Activated T-helper 1 cell treated with anti-CD3 and anti-CD28 coated beads, Interleukin-12 subunit alpha, Interleukin-12 subunit beta, Interleukin-2, Interleukin-4 antibody, amounts not matched to agents 30 ng/mL and 10 ng/mL and 1 ng/mL, durations not matched to agents 14 hours and 24 hours and 36 hours (primary cell): ENCODE measurements at places on chromosomes 11 and 22.

DNA sequence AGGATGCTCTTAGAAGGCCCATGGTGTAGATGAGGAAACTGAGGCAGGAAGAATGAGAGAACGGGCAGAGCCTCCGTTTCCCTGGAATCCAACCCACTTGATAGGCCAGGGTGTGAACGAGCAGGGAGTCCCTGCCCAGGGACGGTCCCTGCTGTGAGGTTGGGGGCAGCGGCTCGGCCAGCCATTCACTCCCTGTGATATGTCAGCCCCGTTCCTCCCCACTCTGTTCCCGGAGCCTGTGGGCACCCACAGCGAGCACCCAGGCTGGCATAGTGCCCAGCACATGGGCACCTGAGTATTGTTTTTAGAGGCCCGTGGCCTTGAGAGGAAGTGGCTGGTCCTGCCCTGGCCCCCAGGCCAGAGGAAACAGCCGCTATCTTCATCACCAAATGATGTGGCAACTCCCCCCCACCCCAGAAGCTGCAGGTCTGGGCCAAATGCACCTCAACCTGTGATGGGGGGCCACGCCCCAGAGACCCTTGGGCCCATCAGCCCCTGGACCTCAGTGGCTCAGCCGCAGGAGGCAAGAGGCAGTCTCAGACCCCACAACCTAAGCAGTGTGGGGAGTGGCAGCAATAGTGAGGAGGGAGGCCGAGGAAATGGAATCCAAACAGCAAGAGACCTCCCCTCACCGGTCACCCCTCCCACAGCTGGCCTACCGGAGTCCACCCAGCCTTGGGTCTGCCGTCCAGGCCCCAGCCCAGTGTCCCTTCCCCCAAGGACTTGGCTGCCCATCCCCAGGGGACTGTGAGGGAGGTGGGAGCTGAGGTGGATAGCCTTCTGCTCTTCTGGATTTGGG is 2.1 kb downstream of the ALDH3B1 start:
- no peak overlapping the region for H3K27ac ChIP-seq
- H3K4me3 ChIP-seq, result no peak overlapping the region
- H3K36me3 ChIP-seq, result no peaks in the 10 kb centered on the region
- H3K4me1 ChIP-seq, result peaks cover 10% of the 10 kb centered on the region
- H3K27me3 ChIP-seq, result no peaks in the 10 kb centered on the region

DNA sequence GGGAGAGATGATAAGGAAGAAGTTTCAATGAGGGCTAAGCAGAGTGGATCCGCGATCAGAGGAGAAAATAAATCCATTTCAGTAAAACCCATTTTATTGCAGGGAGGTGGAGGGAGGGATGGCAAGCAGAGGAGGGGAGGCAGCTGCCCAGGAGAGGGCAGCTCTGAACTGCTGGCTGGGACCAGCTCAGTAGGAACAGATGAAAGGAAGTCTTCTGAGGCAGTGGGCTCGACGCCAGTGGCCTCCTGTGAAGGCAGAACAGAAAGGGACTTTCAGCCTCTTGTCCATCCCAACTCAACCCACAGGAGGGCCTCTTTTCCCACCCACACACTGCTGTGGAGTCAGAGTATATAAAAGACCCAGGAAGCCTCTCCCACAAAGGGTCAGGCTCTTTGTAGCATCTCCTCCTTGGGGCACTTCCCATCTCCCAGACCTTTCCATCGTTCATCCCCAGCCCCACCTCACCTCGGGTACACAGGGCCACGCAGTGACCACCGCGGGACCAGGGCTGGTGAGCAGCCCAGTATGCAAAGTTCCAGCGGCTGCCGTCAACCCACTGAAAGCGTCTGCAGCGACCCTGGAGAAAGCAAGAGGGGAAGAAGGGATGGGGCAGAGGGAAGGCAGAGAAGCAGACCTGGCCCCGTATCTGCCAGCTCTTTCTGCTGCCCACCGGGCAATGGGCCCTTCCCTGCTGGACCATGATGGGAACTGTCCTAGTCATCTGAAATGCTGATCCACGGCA is 3.0 kb downstream of the PRG2 start:
- peaks cover 7% of the 10 kb centered on the region for H3K27me3 ChIP-seq
- no peak overlapping the region for H3K27ac ChIP-seq
- no peaks in the 10 kb centered on the region for H3K4me1 ChIP-seq
- no peaks in the 10 kb centered on the region for H3K36me3 ChIP-seq

- H3K36me3 ChIP-seq, result peaks cover 3% of the 10 kb centered on the region
- H3K4me1 ChIP-seq, result peaks cover 59% of the 10 kb centered on the region
- H3K4me3 ChIP-seq, result no peak overlapping the region
- no peak for DNase-seq
- H3K27ac ChIP-seq, result no peak overlapping the region
Measured at GRCh38 chr11:34236572-34236971, 121.2 kb downstream of the ABTB2 start.

DNA sequence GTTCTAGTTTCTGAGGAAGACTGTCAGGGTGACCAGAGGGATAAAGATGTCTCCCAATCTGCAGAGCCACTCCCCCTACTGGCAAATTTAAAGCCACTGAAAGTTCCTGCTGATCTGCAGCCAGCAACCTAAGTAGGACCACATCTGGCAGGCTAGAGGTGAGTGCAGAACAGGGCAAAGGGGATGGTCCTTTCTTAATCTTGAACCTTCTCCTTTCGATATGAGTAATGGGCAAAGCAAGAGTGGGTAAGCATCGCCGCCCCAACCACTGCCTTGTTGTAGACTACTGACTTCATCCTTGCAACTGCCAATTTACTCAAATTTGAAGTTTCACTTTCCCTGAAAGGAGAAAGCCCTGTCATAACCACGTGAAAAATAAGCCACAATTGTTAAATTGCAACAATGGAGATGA is 30.7 kb downstream of the SCUBE2 start:
- H3K27ac ChIP-seq, result peak overlapping the region; percentile 40
- peak; percentile 48 for DNase-seq
- H3K27me3 ChIP-seq, result peaks cover 16% of the 10 kb centered on the region
- no peak overlapping the region for H3K4me3 ChIP-seq
- no peaks in the 10 kb centered on the region for H3K36me3 ChIP-seq
